ENCODE measurements at places on chromosomes 16 and 17.

DNA sequence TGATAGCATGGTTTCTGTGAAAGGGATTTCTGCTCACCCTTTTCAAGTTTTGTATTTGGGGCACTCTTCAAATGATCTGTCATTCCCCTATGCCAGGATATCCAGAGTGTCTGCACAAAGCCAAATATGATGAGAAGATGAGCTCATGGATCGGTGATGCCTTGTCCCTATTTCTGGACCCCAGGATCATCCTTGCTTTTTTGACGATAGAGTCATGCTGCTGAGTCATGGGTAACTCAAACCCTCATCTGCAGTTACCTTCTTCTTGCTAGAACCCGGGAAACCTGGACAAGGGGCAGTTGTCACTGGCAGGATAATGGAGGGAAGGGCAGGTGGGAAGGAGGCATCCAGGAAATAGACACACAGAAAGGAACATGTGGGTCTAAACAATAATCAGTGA, 17.8 kb upstream of the MAPT start:
- DNase-seq, result no peak

DNA sequence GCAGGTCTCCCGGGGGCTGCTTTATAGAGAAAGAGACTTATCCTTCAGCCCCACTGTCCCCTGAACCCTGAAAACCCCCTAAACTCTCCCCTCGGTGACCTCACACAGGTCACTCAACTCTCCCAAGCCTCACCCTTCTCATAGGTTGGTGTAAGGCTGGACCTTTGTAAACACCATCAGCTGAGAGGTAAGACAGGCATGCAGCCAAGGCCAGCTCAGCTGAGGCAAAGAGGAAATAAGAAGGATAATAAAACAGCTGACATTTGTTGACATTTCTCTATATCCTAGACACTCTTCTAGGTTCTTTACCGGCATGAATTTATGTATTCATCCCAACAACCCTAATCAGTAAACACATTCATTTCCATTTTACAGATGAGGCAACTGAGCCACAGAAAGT, 134.3 kb downstream of the CCT6B start:
- DNase-seq, result peak; percentile 19

- DNase-seq, result no peak
Measured at GRCh38 chr16:57128771-57129389, 36.5 kb downstream of the CPNE2 start.

DNA sequence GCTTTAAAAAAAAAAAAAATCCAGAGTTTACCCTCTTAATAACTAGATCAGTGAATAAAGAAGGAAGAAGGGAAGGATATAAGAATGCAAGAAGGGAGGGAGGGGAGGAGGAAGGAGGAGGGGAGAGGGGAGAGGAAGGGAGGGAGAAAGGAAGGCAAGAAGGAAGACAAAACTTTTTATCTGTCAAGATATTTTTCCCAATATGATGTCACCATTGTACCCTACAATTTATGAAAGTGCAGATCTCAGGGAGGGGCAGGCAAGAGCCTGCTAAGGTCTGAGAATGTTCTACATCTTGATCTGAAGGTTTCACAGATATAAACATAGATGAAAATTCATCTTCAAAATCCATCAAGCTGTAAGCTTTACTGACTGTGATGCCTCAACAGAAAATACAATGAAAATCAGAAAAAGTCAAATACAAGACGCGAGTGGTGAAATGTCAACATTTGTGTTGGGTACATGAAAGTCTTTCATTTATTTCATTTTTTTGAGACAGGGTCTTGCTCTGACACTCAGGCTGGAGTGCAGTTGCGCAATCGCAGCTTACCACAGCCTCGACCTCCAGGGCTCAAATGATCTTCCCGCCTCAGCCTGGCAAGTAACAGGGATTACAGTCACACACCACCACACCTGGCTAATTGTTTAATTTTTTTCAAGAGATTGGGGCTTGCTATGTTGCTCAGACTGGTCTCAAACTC, 57.1 kb upstream of the EMP2 start:
- DNase-seq, result no peak

DNA sequence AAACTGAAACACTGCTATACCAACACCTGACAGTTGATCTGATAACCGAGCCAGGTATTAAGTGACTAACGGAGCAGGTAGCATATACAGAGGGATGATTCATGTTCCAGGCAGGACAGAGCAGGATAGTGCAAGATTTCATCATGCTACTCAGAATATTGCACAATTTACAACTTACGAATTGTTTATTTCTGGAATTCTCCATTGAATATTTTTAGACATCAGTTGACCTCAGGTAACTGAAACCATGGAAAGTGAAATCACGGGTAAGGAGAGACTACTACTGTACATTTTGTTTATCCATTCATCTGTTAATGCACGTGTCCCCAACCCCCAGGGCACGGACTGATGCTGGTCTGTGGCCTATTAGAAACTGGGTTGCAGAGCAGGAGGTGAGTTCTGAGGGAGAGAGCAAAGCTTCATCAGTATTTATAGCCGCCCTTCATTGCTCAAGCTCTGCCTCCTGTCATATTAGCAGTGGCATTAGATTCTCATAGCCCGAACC, 14.5 kb upstream of the PPM1E start:
- DNase-seq, result no peak

GRCh38 chr17:73641826-73642600, 2.2 kb downstream of the SDK2 start:
- no peak for DNase-seq
